ENCODE measurements at places on chromosomes 13 and 19. TPM values are rescaled to one million over a fixed set of nuclear protein-coding genes. Genes with fewer than 3 reads are reported as not detected.

ZNF723 gene
- not detected for total RNA-seq

MYPOP gene
- total RNA-seq: 8.8 TPM

SIGLEC12 gene
- total RNA-seq: 1.4 TPM

CFAP97D2 gene
- total RNA-seq: 0.18 TPM

ERICH6B gene
- total RNA-seq: not detected

OR4F17 gene
- total RNA-seq: not detected

GPR183 gene
- 69.8 TPM for total RNA-seq

FFAR2 gene
- total RNA-seq: not detected

CCDC70 gene
- total RNA-seq: not detected

ATXN8OS gene
- not detected for total RNA-seq

ZNF627 gene
- total RNA-seq: 4.5 TPM

STAP2 gene
- 10.6 TPM for total RNA-seq

ZNF486 gene
- 4.5 TPM for total RNA-seq

OR7A5 gene
- total RNA-seq: not detected

LIM2 gene
- total RNA-seq: not detected

CGB1 gene
- not detected for total RNA-seq

C13orf46 gene
- 4.5 TPM for total RNA-seq

TGFBR3L gene
- 1.1 TPM for total RNA-seq

RNF113B gene
- not detected for total RNA-seq

VSTM2B gene
- total RNA-seq: not detected

CCL25 gene
- 0.23 TPM for total RNA-seq

ZNF154 gene
- total RNA-seq: 5.1 TPM

ATP4A gene
- total RNA-seq: not detected

MED4 gene
- 58.3 TPM for total RNA-seq

LACC1 gene
- total RNA-seq: 0.45 TPM

FPR2 gene
- total RNA-seq: not detected

SIGLEC8 gene
- not detected for total RNA-seq

SHANK1 gene
- not detected for total RNA-seq

MISP3 gene
- 2.1 TPM for total RNA-seq

PDCD2L gene
- total RNA-seq: 15.6 TPM

PLIN5 gene
- total RNA-seq: not detected

ZNF17 gene
- total RNA-seq: 11.3 TPM

PSG2 gene
- total RNA-seq: not detected

DMWD gene
- 26.2 TPM for total RNA-seq

CPB2 gene
- total RNA-seq: not detected

TMEM145 gene
- total RNA-seq: not detected

MIDN gene
- total RNA-seq: 66.0 TPM

ZNF583 gene
- 3.9 TPM for total RNA-seq

IL27RA gene
- 90.2 TPM for total RNA-seq

GFY gene
- total RNA-seq: not detected

PALM gene
- not detected for total RNA-seq

SBSN gene
- total RNA-seq: not detected

SHISA7 gene
- not detected for total RNA-seq

PCDH17 gene
- not detected for total RNA-seq

PLIN4 gene
- not detected for total RNA-seq

ZNF888 gene
- total RNA-seq: 7.0 TPM

CASP14 gene
- not detected for total RNA-seq

ADAT3 gene
- 11.5 TPM for total RNA-seq

GIPR gene
- total RNA-seq: 4.7 TPM

SPRED3 gene
- total RNA-seq: 1.9 TPM

C19orf38 gene
- 1.3 TPM for total RNA-seq

CRLF1 gene
- not detected for total RNA-seq

ZNF577 gene
- total RNA-seq: 7.5 TPM

NCAN gene
- 0.48 TPM for total RNA-seq
